ENCODE measurements at places on chromosomes 5 and 9.

GRCh38 chr5:121962958-121963357, 1.2 kb downstream of the SRFBP1 start:
- DNase-seq, result no peak

DNA sequence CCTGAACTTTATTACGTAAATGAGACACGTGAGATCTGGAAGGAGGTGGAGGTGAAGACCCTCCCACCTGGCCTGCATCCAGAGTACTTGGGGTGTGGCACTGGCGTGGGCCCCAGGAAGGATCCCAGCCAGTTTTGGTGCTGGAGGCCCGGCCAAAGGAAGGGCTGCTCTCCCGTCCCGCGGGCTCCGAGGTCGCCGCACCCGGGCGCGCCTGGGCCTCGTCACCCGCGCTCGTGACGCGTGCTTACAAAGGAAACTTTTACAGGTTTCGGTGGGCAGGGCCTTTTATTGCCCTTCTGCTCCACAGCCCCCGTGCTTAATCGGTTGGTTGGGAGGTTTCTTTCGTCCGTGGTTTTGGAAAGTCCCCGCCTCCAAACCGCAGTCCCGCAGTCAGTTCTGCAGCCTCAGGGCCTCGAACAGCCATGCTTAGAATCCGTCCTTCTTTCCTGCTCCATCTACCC, 29.2 kb downstream of the CDKN2A start:
- DNase-seq, result peak; percentile 52

- DNase-seq, result no peak
Observed at GRCh38 chr5:154575546-154576428, 97.8 kb upstream of the HAND1 start.

DNA sequence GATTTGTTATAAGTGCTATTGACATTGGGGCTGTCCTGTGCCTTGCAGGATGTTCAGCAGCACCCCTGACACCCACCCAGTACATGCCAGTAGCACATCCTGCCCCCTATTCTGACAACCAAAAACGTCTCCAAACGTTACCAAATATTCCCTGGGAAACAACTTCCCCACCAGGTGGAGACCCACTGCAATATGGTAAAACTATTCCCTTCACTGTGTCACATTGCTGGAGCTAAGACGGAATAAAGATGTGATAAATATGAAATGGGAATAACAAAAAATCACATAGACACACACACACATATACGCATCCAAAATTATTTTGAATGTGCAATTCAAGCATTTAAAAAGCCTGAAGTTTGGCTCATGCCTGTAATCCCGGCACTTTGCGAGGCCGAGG, 874.3 kb upstream of the DMAC1 start:
- no peak for DNase-seq

All from activated CD8-positive, alpha-beta memory T cell treated with anti-CD3 and anti-CD28 coated beads for 4 hours (primary cell).